Stimulated activated CD4-positive, alpha-beta T cell treated with anti-CD3 and anti-CD28 coated beads, Interleukin-1b, Interleukin-23, amount 100 ng/mL, for 1 hour (primary cell): ENCODE measurements at places on chromosomes 2 and 18.

DNA sequence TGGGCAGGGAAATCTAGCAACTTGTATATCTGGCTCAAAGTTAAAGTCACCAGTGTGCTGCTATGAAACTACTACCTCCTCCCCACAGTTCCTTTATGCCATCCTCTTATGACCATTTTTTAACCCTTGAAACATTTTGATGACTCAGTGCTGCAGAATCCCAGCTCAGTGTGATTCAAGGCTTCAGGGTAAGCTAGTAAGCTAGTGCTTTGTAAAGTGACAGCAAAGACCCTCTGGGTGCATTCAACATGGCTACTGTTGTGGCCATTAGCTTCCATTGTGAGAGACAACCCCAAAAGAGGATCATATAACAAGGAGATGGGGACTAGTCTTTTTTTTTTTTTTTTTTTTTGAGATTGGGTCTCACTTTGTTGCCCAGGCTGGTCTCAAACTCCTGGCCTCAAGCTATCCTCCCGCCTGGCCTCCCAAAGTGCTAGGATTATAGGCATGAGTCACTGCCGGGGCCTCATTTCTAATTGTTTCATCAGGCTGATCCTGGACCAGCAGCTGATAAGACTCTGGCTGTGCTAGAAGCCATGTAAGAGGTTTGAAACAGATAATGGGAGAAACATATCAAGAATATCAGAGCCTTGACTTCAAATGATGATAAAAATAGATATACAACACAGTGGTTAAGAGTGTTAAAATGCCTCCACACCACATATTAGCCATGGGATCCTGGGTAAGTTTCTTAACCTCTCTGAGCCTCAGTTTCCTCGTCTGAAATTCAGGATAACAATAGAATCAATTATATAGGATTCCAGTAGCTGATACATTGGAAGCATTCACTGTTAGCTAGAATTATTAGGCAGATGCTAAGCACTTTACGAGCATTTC lies 65.7 kb upstream of the RTN4 start:
- no peak for DNase-seq

GRCh38 chr2:181178823-181179412 lies 198.5 kb downstream of the UBE2E3 start:
- DNase-seq: no peak

- no peak for DNase-seq
Measured at GRCh38 chr2:58720770-58721697, 479.9 kb upstream of the FANCL start.

GRCh38 chr18:57410749-57411148 lies 24.4 kb upstream of the ONECUT2 start:
- no peak for DNase-seq

- no peak for DNase-seq
Measured at GRCh38 chr18:13635046-13635445, 91.3 kb downstream of the FAM210A start.

DNA sequence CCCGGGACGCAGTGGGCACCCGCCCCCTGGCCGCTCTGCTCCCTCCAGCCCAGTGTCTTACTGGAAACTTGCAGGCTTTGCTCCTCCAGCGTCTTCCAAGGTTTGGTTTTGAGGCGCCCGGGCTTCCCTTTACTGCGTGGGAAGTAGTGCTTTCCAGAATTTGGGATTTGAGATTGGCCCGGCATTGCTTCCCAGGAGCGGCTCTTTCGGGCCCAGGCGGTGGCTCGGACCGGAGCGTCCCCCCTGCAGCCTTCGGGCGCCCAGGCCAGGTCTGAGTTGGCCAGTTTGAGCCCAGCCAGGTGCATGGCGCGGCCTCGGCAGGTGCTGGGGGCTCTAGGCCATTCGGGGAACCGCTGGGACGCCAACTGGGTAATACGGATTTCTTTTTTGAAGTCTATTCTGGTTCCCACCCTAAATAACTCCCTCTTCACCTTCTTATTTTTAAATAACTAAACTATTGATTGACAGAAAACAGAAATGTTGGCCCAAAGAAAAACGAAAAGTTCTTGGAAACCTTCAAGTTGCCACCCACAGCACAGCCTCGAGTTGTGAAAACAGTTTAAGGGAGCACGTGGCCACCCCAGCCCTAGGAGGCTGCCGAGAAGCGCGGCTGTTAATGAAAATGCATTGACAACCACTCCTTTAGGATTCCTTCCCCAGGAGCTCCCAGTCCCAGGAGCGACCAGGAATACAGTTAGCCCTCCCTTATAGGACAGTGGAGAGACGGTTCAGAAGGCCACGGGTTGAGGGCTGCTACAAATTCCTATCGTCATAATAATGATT lies 766 bp downstream of the SNTG2 start:
- no peak for DNase-seq

DNA sequence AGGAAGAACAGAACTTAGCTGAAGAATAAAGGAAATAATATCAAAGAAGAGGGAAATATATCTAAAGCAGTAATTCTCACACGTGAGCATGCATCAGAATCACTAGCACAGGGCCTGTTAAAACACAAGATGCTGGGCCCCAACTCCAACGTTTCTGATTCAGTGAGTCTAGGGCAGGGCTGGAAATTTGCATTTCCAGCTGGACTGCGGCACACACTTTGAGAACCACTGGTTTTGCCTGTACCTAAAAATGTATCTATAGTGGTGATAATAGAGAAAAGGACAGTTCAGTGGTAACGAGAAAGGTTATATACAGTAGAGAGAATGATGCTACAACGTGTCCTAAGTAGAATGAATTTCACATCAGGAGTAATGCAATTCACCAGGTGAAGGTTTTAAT lies 11.2 kb downstream of the REV1 start:
- DNase-seq: no peak

DNA sequence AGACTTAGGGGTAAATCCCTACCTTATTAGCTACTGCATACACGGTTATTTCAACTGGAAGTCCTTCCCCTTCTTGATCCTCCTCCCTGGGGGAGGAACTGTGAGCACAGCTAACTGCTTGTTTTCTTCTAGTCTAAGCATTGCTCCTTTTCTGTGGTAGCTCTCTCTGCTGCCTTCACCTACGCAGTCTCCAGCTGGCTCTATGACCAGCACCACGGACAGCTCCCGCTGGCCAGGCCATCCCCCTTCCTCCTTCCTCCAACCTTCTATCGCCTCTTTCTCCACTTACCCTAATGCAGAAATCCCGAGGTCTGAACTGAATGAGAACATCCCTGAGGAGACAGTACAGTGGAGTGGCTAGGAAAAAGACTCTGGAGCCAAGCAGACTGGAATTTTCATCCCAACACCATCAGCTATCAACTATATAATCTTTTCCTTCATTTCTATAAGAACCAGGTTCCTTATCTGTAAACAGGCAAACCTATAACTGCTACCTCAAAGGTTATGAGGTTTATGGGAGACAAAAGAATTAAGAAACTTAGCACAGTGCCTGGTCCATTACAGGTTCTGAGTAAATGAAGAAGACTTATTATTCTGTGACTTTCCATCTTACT lies 4.7 kb upstream of the CFAP65 start:
- no peak for DNase-seq

GRCh38 chr2:74502147-74502719 lies 2.8 kb upstream of the LBX2 start:
- DNase-seq: no peak

GRCh38 chr18:58402247-58402646 lies 226.6 kb downstream of the ALPK2 start:
- DNase-seq: no peak

GRCh38 chr2:96679848-96680247 lies 37.3 kb downstream of the FER1L5 start:
- DNase-seq: no peak

GRCh38 chr18:55226044-55226443 lies 266.8 kb upstream of the CCDC68 start:
- DNase-seq: no peak

GRCh38 chr2:36493306-36493705 lies 104.7 kb downstream of the FEZ2 start:
- DNase-seq: no peak

DNA sequence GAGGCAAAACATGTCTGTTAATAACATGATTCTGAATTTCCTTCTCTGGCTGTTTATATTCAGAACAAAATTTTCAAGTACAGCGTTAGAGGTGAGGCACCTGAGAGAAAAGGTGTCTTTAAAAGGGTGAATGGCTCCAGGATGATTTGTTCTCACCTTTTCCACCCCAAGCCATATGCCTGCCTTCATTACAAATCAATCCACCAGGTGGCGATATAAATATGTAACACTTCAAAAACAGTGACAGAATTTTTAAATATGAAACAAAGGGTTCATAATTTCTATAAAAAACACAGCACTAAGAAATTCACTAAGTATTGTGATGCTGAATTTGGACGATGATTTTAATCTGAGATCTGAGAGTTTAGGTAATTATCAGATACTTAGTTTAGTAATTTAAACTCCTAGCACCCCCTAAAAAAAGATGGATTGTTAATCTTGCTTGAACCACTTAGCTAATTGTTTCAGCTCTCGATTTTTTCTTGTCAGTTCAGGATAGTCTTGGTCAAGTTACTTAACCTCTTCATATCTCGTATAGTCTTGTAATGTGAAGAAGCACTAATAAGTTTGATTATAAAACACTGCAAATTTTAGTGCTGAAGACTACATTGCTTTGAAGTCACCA lies 528.8 kb downstream of the CPS1 start:
- DNase-seq: no peak

DNA sequence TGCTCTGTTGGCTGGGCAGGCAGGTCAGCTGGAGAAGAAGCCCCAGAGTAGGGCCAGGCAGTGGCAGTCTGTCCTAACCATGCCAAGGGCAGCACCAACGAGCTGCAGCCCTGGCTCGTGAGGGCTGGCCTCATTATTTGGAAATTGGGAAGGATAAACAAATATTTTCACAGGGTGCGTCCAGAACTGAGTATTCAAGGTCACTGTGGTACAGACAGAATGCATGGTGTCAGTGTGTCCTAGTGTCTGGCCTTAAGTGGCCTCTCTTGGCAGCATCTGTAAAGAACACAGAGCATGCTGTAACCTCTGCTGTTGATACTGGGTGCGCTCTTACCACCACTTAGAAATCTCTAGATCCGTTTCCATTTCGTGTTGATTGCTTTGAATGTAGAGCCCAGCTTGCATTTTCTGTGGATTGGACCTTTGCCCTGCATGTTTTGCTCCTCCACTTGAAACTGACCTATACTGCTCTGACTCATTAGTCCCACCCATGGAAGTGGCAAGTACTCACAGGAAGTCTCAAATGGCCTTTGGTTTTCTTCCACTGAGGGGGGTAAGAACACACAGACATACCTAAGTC lies 88.2 kb downstream of the GREB1L start:
- DNase-seq: no peak

- DNase-seq: no peak
Measured at GRCh38 chr2:17959833-17960232, 81.4 kb downstream of the KCNS3 start.

GRCh38 chr2:190210471-190210870 lies 109.2 kb downstream of the HIBCH start:
- no peak for DNase-seq

DNA sequence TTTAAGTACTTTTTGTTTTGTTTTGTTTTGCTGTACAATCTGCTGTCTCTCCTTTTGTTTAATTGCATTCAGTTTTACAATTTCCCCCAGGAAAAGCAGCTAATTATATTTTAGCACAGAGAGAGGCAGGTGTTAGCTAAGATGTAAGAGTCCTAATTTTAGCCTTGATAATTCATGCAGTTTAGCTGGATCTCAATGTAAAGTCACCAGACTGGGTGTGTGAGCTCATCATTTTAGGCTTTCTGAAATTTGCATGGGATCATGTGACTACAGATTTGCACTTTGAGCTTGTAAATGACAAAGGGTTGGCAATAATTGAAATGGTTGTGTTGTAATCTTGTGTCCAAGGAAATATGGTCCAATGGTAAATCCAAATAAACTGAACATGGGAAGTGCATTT lies 68.5 kb downstream of the ETAA1 start:
- no peak for DNase-seq

DNA sequence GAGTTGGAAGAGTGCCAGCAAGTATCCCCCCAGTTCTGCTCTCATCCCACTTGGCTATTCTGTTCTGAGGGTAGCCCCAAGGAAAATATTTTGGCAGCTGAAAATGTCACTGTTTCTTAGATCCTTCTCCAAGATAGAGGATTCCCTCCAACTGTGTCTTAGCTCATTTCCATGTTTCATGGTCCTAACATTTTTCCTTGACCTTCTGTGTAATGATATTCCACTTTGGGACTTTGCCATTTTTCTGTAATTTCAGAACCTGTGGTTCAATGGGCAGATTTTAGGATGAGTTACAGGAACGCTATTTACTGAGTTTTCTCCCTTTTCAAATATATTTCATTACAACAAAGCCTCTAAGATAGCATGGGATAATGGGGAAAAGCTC lies 34.7 kb downstream of the NHEJ1 start:
- no peak for DNase-seq

- no peak for DNase-seq
Measured at GRCh38 chr2:55493220-55493619, 26.3 kb upstream of the CFAP36 start.

- DNase-seq: no peak
Measured at GRCh38 chr18:59265246-59265973, 7.8 kb downstream of the RAX start.

DNA sequence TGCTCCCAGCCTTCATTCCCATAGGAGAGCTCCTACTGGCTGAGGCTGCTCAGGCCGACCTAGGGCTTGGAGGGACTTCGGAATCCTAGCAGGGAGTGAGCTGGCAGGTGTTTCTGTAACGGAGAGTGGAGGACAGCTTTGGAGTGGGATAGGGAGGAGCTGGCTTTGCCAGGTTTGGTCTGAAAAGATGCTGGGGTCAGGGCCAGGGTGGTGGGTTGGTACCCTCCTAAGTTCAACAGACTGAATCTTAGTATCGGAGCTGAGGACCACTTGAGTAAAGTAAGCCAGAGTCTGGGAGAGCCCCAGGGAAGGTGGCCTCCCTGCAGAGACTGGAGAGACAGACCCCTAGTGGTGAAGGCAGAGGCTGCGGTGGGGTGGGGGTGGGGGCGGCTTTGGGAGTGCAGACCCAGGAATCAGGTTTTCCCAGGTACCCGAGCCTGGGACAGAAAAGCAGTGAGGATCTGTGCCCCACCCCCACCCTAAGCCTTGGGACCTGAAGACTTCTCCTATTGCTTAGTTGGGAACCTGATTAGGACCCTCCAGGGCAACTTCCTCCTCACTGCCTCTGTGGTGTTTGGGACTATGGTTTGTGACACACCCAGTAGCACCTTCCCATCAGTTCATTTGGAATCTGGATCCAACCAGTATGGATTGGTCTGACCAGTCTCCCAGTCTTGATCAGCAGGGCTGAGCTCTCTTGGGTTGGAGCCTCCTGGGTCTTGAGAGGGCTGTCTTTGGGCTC lies 3.0 kb downstream of the CNNM4 start:
- no peak for DNase-seq

GRCh38 chr2:23209059-23209458 lies 175.9 kb upstream of the KLHL29 start:
- DNase-seq: no peak

- no peak for DNase-seq
Measured at GRCh38 chr2:38092196-38092902, 16.4 kb upstream of the CYP1B1 start.

GRCh38 chr2:73999881-74000597 lies 15.3 kb downstream of the TET3 start:
- no peak for DNase-seq
